ENCODE measurements at places on chromosomes 1 and 21. TPM values are rescaled to one million over a fixed set of nuclear protein-coding genes. Genes with fewer than 3 reads are reported as not detected.

CKS1B gene
- total RNA-seq: 36.1 TPM

VPS45 gene
- total RNA-seq: 13.3 TPM

HEYL gene
- 0.45 TPM for total RNA-seq

VANGL2 gene
- 0.45 TPM for total RNA-seq

B3GALT2 gene
- 0.58 TPM for total RNA-seq

CLDN17 gene
- total RNA-seq: not detected

ATAD3B gene
- total RNA-seq: 63.8 TPM

CELA2A gene
- total RNA-seq: not detected

TAS1R1 gene
- total RNA-seq: not detected

GRIK1 gene
- total RNA-seq: 0.87 TPM

TRIM33 gene
- 211 TPM for total RNA-seq

TNFRSF1B gene
- 24.3 TPM for total RNA-seq

RHD gene
- not detected for total RNA-seq

KCNJ9 gene
- not detected for total RNA-seq

IGSF3 gene
- total RNA-seq: 28.6 TPM

DYNLT4 gene
- 25.5 TPM for total RNA-seq

FNBP1L gene
- total RNA-seq: 38.4 TPM

SLC45A1 gene
- not detected for total RNA-seq

DNA sequence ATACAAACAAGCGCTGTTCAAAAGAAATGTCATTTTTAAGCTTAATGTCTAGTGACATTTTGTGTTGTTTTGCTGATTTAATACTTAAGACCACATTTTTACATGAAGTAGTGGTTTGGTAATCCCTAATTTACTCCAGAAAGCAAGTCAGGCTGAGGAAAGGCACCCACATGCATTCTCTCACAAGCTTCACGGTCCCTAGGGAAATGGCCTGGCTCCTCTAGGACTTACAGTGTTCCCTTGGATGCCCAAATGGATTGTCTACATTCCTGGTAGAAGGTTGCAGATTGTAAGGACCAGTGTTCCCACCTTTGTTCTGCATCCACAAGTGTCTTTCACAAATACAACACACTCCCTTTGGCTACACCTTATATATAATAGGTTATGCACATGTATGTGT is 9.5 kb downstream of the GPSM2 start:
- no peak for DNase-seq

- peak; percentile 93 for DNase-seq
These were observed at the start of gene CCDC24 for GRCh38 chr1:43991476-43992231. Gene CCDC24, plus strand, starts transcription at chr1:43991599. Its CDS starts 280 bp downstream, at chr1:43991879.

DNA sequence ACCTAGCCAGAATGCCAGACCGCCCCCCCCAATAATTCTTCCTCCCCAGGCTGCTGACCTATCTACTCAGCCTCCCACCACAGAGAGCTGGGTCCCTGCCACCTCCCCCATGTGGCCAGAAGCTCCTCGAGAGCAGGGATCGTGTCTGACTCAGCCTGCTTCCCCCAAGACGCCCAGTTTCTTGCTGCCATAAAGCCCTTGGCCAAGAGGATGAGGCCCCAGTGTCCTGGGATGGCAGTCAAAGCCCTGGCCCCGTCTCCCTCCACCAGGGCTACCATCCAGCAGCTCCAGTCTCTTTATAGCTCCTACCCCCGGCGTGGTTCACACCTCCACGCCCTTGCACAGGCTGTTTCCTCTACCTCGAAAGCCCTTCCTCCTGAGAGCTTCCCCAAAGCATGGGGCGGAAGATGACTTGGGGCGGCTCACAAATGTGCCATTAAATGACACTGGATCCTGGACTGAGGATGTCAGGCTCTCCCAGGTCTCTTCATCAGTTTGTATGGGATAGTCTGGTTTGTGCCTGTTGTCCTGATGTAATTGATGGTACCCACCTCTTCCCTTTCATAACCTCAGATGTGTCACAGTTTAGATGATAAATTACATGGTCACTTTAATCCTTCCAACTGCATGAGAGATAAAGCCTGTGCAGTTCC is 13.2 kb downstream of the ADGRB2 start:
- DNase-seq: no peak

GRCh38 chr1:207742850-207743555 is 8.9 kb upstream of the CD46 start:
- no peak for DNase-seq

DNA sequence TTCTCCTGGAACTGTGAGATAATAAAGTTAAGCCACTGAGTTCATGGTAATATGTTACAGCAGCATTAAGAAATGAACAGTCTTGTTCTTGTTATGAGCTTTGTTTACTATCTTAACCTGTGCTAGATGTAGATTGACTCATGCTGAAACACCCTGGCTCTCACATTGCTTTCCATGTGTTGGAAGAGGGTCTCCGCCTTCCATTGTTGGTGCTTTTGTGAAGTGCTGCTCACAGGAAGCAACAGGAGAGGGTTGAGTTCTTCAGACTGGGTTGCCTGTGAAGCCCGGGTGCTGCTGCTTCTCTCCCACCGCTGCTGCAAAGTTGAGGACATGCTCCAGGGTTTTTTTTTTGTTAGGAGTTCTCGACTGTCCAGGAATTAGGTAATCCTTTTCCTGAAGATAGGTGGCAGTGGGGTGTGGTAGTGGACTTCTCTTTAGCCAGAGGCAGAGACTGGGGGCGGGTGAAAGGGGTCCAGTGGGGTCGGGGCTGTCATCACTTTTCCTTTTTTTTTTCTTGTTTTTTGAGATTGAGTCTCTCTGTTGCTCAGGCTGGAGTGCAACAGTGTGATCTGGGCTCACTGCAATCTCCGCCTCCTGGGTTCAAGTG is 28.7 kb upstream of the HMGN1 start:
- DNase-seq: no peak

- DNase-seq: no peak
These were observed 12.0 kb downstream of the CLEC20A start for GRCh38 chr1:178484698-178485225.

DNA sequence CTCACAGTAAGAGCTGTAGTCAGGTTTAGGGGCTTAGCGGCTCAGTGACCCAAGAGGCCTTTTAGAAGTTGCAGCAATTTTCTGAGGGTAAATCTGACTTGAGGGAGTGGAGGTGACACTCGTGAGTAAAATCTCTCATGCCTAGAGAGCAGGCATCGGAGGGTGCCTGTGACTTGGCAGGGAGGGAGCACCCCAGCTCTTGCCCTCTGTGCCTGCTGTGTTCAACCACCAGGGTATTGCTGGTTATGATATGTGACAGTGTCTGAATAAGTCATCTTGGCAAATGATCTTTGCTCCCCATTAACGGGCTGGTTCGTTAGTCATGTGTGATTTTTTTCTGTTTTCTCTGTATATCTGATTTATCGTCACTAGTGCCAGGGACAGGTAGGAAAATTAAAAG is 5.9 kb downstream of the MAN1C1 start:
- DNase-seq: no peak

GRCh38 chr1:174923820-174924219 is 75.9 kb upstream of the CACYBP start:
- DNase-seq: no peak

- DNase-seq: no peak
These were observed 26.2 kb upstream of the CNN3 start for GRCh38 chr1:94953107-94953506.

DNA sequence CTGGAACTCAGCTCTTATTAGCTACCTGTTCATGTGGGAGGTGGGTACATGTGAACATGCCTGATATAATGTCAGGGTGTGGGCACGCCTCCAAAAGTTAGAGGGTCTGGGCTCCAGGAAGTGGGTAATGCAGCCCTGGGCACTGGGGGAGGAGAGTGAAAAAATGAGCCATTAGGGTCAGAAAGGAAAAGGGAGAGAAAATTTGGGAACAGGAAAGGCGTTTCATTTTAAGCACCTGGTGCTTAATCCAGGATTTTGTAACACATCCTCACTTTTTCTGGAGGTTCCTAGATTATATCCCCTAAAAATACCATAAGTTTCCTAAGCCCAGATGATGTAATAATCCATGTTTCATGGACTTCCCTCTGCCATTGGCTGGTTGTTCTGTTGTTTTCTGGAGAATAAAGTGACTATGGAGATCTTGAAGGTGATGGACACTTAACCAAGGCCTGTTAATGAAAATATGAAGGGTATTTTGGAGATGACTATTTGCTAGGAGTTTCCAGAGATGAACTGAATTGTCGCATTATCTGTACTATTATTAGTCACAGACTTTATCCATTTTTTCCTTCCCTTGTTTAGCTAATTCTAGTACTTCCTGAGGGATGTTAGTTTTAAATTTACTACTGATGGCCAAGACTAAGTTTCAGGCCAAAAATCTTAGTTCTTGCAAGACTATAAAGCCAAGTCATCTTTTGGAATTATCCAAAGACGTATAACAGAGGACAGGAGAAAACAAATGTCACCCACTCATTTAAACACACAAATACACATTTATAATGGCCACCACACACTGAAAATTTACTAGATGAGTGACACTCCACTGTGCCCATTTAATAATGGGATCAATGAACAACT is 24.4 kb upstream of the TARBP1 start:
- no peak for DNase-seq

DNA sequence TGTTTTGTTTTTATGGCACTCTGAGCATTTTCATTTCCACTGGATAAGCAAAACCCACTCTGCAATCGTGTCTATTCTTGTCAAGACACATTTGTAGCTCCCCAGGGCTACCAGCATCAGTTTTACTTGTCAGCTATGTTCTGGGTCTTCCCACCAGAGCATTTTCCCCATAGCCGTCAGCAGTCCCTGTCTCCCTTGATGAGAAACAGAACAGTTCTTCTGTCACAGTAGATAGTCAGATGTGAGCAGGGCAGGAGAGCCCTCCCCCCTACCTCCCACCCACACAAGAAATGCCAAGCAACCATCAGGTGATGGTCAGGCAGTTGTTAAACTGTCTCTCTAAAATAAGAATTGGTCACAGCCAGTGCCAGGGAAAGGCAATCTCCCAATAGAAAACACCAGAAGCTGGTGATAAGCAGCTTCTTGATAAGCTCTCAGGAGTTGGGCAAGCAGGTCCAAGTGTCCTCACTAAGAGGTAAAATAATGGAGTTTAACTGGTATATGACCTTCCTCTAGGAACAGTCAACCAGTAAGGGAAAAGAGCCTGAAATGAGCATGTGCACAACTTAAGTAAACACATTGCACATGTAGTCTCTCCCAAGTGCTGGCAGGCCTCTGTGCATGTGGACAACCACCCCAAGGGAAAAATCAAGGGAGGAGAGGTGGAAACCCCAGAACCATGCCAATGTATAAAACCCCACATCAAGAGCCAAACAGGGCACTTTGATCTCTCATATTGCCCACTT is 208.2 kb downstream of the S1PR1 start:
- no peak for DNase-seq

DNA sequence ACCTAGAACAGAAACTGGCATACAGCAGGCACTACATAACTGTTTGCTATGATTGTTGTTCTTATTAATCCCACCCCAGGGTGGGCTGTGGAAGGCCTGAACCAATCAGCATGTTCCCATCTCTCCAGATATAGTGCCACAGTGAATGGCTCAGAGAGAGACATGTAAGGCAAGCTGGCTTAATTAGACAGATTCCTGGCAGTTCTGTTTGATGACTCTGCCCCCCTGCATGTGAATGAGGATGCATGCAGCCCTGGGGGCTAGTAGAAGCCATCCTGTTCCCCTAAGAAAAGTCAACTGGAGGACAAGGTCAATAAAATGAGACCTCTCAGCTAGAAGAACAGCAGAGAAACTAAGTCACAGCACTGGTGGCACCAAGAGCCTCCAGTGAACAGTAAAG is 130.3 kb downstream of the GLIS1 start:
- no peak for DNase-seq

GRCh38 chr1:159261721-159262494 is 40.2 kb upstream of the FCER1A start:
- DNase-seq: no peak

DNA sequence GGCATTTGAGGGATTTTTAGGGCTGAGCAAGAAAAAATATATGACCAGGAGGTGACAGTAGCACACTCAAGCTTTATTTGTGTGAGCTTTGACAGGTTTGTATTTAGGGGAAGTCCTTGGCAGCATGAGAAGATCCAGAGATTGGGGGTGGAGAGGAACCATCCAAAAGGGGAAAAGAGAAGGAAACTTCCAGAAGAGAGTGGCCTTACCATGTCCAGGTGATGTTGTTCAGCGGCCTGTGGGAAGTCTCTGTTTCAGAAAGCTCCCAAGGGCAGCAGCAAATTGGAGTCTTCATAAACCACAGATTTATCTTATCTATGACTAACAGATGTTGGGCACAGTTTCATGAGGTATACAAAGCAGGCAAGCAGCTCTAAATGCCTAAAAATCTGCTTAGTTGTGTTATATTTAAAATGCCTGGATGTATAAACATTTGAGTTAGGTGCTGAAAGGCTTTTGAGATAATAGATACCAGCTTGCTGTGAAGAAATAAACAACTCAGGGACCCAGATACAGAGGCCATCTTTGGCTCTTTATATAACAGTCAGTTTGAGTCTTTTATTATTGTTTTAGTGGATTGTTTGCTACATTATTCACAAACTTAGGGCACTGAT is 21.2 kb upstream of the ADAR start:
- no peak for DNase-seq

- DNase-seq: no peak
These were observed 70.9 kb upstream of the POU3F1 start for GRCh38 chr1:38117444-38117887.

DNA sequence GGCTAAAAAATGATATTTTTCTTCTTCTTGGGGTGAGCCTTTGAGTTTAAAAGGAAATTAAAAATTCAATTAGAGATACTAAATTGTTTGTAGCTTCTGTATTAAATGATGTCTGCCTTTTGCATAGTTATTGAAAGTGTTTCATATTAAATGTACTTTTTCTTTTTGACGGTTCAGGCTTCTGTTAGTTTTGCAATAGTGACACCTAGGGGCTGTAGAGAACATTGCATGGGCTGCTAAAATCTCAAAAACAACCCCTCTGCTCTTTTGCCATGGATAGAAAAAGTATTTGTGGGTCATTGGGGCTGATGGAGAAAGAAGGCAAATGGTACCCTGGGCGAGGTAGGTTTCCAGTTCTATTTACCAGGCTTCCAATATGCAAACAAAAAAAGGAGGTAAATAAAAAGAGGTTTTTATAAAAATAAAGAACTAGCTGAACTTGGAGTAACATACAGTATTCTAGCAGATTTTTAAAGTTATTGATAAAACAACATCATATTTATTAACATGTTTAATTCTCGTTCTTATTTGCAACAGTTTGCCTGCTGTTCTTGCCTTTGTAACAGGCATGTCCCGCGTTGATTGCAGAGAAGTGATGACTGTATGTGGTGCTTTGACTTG is 115.4 kb upstream of the HOOK1 start:
- DNase-seq: no peak

DNA sequence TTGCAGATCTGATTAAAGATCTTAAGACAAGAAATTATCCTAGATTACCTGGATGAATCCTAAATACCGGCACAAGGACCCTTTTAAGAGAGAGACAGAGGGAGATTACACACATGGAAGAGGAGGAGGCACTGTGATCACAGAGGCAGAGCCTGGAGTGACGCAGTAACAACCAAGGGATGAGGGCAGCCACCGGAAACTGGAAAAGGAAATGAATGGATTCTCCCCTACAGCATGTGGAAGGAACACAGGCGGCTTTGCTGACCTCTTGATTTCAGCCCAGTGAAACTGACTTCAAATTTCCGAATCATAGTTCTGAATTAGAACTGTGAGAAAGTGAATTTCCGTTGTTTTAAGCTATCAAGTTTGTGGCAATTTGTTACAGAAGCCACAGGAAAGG is 50.2 kb upstream of the IVNS1ABP start:
- DNase-seq: peak; percentile 46
